Stomach (tissue), 19 donors: ENCODE measurements at places on chromosomes 12 and 14.

DNA sequence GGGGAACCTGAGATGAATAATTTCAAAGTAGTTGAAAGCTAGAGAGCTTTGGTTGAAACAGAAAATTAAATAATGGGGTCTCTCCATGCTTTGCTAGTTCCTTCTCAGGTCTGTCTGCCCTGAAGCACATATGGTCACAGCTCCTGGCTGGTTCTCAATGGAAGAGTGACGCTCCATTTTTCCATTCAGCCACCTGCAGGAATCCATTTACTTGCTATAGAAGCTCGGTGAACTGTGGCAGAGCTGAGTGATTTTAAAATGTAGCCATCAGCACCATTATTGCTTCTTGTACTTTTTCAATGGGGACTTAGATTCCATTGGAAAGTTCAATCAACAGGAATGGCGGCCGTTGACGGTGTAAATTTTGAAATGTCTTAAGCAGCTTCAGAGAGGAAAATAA lies 525.2 kb downstream of the GLT1D1 start:
- no peak for DNase-seq

DNA sequence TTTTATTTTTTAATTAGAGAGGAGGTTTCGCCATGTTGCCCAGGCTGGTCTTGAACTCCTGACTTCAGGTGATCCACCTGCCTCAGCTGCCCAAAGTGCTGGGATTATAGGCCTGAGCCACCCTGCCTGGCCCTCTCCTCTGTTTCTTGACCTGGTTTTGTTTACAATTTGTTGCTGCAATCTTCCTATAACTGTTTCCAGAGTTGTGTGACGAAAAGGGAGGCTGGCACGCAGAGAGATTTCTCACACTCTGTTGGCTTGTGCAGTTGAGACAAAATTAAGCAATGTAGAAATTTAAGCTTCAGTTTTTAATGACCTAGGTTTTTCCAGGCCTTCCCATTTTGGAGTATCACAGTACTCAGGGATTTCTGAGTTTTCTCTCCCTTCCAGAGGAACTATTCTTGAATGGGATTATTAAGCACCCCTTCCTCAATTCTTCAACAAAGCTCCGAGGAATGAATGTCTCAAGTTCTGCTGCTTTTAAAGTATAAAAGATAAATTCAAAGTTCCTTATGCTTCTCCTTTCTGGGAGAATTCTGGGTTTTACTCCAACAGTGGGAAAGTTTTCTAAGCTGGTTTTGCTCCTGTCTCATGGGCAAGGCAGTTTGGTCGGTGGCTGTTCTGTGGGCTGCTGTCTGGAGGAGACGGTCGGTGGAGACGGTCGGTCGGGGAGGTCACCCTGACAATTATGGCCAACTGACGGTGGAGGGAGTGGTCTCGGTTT lies 20.4 kb upstream of the FOS start:
- peak; percentile 45 for DNase-seq

GRCh38 chr12:11758510-11759493 lies 109.3 kb downstream of the ETV6 start:
- DNase-seq: no peak

- no peak for DNase-seq
Measured at GRCh38 chr12:27619308-27619707, 76.9 kb upstream of the REP15 start.

DNA sequence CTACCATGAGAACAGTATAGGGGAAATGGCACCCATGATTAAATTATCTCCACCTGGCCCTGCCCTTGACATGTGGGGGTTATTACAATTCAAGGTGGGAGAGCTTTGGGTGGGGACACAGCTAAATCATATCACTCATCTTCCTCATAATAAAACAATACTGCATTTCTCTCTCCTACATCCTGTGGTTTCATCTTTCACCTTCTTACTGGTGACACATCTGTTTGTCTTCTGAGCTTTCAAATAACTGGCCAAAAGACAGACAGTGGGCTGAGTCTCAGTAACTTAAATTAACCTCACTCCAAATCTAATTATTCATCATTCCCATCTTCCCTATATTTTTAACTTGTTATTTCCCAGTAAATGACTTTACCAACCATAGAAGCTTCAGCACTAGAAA lies 729.7 kb upstream of the USP15 start:
- no peak for DNase-seq

- DNase-seq: no peak
Measured at GRCh38 chr12:122403831-122404230, 18.6 kb downstream of the CLIP1 start.

DNA sequence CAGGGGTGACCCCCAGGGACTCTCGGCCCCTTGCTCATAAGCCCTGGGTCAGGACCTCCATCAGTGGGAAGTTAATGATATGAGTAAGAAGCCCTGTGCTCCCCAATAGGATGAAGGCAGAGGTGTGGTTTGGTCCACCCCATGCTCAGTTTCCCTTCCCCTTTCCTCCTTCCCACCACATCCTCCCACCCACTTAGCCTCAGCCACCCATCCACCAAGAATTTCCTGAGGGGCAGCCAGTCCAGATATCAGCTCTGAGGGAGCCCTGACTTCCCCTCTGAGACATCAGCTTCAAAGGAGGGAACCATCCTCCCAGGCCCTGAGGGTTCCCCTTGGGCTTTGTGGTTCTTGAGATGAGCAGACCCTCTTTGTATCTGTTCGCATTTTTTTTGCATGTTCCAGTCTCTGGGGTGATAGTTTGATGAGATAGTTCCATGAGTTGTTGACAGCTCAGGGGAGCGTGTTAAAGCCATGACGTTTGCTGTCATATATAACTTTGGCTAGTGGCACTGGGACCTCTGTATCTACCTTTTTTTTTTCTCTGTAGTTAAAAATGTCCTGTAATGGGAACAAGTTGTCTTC lies 71.2 kb downstream of the LGMN start:
- DNase-seq: no peak

DNA sequence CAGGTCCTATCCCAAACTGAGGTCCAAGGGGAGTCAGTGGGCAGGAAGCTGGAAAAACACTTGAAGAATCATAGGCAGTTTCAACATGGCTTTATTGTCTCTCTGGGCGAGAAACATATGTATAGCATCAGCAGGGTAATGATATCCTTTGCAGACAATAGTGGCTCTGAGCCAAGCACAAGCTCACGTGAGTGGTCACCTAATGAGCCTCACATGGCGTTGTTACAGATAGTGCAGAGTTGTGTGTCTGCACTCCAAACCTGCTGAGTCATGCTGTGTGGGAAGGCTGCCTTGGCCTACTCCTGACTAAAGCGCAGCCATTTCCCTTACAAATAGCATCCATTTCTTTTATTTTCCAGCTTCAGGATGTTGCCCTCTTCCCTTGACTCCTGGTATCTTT lies 105.2 kb upstream of the SYT1 start:
- DNase-seq: no peak

GRCh38 chr12:64450711-64451486 lies 1.0 kb upstream of the TBK1 start:
- DNase-seq: no peak

DNA sequence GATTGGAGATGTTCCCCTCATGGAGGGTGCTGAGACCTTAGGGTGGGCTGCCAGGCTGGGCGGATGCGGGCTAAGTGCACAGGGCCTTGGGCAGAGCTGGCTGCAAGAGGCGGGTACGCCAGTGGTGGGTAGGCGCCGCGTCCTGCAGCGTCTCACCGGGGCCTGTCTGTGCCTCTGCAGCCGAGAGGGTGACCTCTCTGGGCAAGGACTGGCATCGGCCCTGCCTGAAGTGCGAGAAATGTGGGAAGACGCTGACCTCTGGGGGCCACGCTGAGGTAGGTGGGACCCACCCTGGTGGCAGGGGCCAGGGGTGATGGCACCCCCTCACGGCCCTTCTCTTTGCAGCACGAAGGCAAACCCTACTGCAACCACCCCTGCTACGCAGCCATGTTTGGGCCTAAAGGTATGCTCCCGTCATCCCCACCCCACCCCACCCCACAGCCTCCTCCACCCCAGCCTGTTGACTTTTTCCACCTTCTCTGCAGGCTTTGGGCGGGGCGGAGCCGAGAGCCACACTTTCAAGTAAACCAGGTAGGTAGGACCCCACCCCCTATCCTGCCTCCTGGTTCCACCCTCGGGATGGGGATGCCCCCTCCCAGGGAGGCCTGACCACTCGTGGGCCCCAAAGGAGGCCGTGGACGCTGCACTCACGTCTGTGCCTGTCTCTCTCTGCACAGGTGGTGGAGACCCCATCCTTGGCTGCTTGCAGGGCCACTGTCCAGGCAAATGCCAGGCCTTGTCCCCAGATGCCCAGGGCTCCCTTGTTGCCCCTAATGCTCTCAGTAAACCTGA lies 1.5 kb downstream of the CRIP1 start:
- no peak for DNase-seq

GRCh38 chr14:79551523-79551922 lies 659.8 kb downstream of the DIO2 start:
- DNase-seq: no peak

DNA sequence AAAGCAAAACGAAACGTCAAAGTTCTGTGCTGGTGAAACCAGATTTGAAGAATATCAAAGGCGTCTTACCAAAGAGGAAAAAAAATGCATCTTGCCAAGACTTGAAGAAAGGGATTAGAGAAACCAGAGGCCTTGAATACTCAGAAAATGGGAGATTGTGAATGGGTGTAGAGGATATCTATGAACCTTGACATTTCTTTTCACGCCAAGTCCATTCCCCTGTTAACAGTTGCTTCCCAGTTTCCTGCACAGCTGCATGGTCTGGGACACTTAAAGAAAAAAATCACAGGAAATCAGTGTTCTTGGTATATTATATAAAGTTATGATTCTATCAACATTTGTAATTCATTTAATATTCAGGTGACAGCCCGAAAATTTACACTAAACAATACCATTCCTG lies 1.4 kb upstream of the GTF2A1 start:
- DNase-seq: no peak

- DNase-seq: no peak
Measured at GRCh38 chr14:58763210-58763609, 125.4 kb downstream of the DACT1 start.

GRCh38 chr14:54354096-54354495 lies 42.7 kb upstream of the CDKN3 start:
- DNase-seq: peak; percentile 63

GRCh38 chr14:98834119-98834518 lies 437.9 kb downstream of the BCL11B start:
- DNase-seq: no peak

DNA sequence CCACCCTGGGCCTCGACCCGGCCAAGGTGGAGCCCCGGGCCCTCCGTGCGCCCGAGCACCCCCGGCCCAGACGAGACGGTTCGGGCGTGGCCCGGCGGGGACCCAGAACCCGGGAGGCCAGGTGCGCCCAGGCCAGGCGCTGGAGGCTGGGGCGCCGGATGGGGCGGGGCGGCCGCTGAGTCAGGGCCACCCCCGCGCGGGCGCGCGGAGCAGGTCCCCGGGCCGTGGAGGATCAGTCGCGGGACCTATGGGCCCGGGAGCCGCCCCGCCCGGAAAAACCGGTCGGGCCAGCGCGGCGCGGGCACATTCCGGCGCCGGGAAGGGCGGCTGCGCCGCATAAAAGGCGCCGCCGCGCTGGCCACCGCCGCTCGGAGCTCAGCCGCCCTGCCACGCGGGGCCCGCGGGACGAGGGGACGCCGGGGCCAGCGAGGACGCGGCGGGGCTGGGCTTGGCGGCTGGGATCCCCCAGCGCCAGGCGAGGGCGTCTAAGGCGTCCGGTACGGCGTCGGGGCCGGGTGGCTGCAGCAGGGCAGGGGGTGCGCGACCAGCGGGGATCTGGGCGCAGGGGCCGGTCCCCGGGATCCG lies 21.5 kb upstream of the KIF26A start:
- peak; percentile 90 for DNase-seq

- DNase-seq: no peak
Measured at GRCh38 chr14:22535126-22535525, 53.9 kb downstream of the DAD1 start.

DNA sequence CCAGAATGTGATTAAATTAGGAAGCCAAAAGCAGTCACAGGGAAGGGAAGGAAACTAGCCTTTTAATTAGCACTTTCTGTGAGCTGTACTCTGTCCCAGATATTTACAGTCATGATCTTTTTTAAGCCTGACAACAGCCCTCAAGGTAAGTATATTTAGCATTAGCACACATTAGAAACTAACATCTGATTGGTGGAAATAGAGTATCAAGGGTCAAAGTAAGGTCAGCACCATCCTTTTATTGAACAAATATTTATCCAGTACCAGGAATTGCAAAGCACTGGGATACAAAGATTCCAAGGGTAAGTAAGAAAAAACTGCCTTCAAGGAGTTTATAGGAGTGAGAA lies 28.2 kb downstream of the RPGRIP1 start:
- DNase-seq: no peak

DNA sequence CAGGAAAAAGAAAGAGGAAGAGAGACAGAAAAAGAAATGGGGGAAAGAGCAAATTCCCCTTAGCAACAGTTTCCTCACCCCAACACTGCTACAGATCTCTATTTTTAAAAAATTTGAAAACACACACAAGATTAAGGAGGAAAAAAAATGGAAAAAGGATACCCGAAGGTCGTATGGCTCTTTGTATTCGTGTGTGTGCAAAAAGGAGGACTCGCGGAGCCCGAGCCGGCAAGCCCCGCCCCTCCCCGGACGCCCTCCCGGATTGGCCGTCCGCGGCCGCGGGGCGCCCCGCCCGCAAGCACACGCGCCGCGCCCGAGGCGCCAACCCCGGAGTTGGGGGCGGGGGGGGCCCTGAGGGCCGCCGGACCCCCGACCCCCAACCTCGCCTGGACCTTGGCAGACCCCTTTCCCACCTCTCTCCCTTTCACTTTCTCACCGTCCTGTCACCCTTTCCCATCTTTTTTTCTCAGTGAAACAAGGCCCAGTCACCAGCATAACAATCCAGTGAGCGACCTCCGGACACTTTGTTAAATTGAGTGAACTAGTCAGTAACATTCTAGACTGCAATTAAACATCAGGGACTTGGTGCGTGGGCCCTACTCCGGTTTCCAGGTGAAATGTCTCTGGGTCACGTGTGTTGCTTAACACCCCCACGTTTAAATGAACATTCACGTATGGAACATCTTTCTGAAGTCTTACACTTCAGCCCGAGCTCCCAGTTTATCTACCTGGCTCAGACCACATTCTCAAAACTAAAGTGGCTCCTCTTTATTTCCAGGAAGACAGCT lies at the start of gene C14orf93:
TSS of gene C14orf93 (minus strand) at position 205 of the 788 bp plus-strand sequence. CDS start 11,120 bp downstream, outside the sequence.
- DNase-seq: peak; percentile 82

- DNase-seq: no peak
Measured at GRCh38 chr14:64525354-64525753, 15.2 kb upstream of the HSPA2 start.

DNA sequence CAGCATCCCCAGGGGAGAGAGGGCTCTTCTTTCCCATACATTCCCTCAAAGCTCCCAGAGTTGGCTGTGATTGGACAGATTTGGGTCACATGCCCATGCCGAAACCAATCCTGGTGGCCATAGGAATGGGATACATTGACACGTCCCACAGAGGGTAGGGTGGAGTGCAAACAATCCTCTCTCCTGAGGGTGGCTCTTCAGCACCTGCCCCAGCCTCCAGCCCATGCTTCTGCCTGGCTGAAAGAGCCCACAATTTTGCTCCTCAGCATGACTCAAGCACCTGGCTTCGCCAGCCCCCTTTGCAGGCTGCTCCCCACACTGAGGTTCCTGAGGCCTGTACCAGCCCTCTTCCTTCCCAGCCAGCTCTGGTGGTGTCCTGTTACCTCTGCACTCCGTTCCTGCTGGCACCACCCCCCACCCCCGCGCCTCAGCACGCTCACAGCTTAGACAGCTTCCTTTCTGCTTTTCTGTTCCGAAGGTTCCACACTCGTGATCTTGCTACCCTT lies 71.7 kb downstream of the CCDC92 start:
- DNase-seq: peak; percentile 40
